ENCODE measurements at places on chromosomes 12 and 14.

- no peak for DNase-seq
Measured at GRCh38 chr14:21527318-21527679, 1.2 kb upstream of the SALL2 start.

- no peak for DNase-seq
Measured at GRCh38 chr12:116343331-116343884, 65.9 kb upstream of the MED13L start.

GRCh38 chr12:111404362-111405148, 1.2 kb upstream of the SH2B3 start:
- no peak for DNase-seq

DNA sequence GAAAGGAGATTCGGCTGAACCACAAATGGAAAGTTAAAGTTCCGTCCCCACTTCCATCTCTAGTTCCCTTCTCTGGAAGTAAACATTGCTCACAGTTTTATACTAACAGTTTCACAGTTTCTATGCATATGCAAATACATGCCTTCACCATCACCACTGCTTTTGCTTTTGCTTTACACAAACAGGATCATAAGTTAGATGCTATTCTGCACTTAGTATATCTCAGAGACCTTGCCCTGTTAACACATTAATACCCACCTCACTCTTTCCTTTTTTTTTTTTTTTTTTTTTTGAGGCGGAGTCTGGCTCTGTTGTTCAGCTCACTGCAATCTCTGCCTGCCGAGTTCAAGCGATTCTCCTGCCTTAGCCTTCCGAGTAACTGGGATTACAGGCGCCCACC, 890 bp downstream of the TEP1 start:
- DNase-seq, result no peak

- DNase-seq, result no peak
Measured at GRCh38 chr12:132610866-132611602, 652 bp upstream of the LRCOL1 start.

DNA sequence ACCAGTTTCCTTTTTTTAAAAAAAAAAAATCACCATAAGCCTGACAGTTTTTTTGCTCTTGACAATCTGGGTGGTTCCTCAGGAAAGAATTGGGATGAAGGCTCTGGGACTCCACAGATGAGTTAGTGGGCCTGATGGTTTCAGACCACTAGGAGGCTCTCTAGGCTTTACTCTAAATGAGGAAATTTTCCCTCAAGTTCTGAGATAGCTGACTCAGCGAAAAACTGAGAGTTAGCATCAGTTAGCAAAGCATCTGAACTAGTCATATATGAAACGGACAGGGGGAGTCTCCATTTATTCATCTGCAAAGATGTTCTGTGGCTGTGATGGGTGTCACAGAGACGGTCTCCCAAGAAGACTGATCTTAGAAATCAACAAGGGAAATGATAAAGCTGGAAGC, 314.3 kb upstream of the OR4E1 start:
- DNase-seq, result peak; percentile 60

DNA sequence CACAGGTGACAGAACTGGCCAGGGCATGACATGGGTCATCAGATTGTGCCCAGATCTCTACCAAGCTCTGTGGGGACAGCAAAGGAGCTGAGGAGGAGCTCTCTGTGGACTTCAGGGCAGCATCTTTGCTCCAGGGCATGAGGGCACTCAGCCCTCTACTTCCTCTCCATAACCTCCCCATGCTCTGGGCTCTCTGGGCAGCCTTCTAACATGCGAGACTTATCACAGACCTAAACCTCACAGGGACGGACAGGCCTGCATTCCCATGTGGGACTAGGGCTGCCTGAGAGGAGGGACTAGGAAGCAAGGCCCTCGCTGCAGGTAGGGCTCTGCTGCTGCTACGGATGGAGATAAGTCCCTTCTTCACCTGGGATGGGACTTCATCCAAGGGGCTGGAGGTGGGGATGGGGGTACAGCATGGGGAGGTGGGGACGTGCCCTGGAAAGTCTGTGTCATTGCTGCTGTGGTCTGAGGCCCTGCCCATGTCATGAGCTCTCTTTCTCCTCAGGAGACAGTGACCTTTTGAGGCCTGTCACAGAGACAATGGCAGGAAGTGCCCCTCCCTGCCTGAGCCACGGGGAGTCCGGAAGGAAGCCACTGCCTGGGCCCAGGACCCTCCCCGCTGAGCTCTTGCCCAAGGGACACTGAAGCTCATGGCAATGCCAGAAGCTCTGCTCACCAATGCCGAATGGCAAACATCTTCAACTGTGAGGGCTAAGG, 44.1 kb downstream of the PITPNM2 start:
- DNase-seq, result no peak

DNA sequence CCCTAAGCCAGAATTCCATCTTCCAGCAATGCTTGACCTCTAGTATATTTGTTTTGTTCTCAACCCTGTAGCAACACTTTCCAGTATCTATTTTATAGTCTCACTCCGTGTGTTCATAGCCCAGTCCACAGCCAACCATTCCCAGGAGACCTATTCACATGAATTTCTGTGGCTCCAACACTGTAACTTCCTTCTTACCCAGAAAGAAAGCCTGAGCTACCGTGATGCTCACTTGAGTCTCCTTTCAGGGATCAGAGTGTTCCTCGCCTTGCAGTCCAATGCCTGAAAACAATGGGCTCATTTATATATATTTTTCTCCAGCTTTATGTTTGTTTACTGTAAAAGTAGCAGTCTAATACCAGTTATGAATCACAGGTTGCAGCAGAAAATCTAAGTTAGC, 645.0 kb upstream of the NOVA1 start:
- DNase-seq, result no peak

DNA sequence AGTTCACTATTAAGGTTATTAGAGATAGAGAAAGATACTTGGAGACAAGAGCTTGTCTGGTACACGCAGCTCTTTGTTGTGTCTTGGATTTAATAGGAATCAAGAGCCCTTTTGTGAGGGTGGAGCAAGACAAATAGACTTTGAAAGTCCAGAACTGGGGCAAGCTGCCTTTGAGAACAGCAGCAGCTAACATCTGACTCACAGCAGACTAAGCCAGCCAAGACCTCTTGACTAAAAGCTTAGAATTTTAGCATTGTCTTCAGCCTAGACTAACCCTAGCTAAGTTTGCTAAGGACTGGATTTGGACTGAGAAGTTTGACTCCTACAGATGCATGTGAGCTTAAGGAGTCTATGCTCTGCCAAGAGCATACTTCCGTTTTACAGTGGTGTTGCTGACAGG, 201.9 kb upstream of the RBM19 start:
- no peak for DNase-seq

DNA sequence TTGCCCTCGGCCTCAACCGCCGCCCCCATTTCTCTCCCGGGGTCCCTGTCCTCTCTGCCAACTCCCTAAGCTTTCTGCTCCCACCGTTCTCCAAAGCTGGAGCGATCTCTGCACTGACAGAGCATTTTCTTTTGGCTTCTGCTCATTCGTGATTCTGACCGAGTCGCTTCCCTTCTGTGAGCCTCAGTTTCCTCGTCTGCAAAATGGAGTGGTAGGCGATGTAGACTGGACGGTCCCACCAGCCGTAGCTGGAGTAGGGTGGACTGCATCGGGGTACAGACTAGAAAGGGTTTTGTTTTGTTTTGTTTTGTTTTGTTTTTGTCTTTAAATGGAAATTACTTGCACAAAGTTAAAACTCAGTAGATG, 2.4 kb downstream of the VSX2 start:
- DNase-seq, result no peak

DNA sequence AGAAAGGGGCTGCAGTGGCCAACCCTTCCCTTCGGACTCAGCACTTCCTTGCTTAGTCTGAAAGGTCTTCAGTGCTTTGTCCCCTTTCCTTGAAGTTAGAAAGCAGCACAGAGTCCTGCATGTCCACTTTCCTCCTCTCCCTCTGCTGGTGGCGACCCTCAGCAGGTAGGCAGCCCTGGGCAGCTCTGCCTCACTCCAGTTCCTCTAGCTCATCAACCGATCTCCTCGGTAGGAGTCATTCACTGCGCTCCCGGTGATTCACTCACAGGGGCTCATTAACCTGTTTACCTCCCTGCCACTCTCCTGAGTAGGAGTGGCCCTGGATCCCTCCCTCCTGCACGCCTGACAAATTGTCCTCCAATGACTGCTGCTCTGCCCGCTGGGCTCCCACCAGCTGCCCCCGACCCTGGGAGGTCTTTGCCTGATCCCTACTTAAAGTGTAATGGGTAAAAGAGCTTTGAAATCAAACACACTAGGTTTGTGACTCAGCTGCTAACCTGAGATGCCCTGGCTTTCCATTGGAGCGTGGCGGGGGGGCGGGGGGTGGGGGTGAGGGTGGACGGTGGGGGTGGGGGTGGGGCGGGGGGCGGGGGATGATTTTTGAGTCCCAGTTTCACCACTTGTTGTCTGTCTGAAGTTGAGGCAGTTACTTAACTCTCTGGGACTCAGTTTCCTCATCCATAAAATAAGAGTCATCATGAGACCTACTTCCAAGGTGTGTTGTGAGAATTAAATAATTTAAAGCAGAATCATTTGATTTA, 4.2 kb downstream of the SCNN1A start:
- peak; percentile 88 for DNase-seq

DNA sequence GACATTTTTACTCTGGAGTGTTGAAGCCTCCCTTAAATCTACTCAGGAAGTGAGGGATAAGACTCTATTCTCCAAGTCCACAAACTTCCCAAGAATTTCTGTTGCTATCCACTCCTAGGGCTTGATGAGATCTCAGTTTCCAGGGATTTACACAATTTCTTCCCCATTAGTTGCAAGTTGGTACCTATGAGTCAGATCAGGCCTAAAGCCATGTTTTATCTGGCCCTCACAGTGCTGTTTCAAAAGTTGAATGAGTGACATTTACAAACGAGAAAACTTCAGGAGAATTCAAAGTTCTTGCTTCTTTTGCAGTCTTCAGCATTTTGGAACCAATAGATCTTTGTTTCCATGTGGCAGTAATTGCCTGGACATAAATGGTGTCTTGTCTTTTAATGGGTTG, 156.4 kb upstream of the SYT10 start:
- no peak for DNase-seq

DNA sequence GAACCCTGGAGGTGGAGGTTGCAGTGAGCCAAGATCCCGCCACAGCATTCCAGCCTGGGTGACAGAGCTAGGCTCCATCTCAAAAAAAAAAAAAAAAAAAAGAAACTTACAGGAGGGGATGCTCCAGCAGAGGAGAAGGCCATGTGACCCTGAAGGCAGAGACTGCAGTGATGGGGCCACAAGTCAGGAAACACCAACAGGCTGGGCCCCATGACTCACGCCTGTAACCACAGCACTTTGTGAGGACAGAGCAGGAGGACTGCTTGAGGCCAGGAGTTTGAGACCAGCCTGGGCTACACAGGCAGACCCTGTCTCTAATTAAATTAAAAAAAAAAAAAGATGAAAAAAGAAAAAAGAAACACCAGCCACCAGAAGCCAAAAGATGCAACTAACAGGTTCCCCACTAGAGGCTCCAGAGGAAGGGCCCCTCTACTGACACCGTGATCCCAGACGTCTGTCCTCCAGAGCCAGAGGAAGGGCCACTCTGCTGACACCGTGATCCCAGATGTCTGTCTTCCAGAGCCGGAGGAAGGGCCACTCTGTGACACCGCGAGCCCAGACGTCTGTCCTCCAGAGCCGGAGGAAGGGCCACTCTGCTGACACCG, 9.1 kb upstream of the GLT1D1 start:
- DNase-seq, result no peak

DNA sequence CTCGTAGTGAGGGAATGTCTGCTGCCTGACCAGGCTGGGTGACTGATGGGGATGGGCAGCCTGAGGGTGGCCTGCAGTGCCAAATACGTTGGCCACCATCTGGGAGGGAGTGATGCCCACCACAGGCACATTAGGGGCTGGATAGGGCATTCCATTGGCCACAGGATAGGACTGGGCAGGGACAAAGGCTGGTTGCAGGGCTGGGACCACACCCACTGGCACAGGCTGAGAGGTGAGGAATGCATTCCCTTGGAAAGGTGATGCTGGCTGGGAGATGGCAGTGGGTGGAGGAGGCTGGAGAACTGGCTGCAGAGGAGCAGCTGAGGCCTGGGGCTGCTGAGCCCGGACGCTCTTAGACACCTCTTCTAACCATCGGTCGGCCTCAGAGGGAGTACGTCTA, 39.5 kb downstream of the PAPLN start:
- no peak for DNase-seq

GRCh38 chr14:53894456-53894855, 62.2 kb downstream of the BMP4 start:
- peak; percentile 17 for DNase-seq

- DNase-seq, result no peak
Measured at GRCh38 chr14:61438497-61438859, 117.1 kb downstream of the PRKCH start.

GRCh38 chr12:67925552-67925951, 63.7 kb upstream of the IFNG-AS1 start:
- DNase-seq, result no peak

GRCh38 chr14:33781236-33781635, 169.6 kb downstream of the EGLN3 start:
- no peak for DNase-seq

GRCh38 chr12:14026537-14026936, 45.1 kb upstream of the GRIN2B start:
- DNase-seq, result no peak

GRCh38 chr12:62769076-62769619, 165.8 kb downstream of the PPM1H start:
- no peak for DNase-seq

DNA sequence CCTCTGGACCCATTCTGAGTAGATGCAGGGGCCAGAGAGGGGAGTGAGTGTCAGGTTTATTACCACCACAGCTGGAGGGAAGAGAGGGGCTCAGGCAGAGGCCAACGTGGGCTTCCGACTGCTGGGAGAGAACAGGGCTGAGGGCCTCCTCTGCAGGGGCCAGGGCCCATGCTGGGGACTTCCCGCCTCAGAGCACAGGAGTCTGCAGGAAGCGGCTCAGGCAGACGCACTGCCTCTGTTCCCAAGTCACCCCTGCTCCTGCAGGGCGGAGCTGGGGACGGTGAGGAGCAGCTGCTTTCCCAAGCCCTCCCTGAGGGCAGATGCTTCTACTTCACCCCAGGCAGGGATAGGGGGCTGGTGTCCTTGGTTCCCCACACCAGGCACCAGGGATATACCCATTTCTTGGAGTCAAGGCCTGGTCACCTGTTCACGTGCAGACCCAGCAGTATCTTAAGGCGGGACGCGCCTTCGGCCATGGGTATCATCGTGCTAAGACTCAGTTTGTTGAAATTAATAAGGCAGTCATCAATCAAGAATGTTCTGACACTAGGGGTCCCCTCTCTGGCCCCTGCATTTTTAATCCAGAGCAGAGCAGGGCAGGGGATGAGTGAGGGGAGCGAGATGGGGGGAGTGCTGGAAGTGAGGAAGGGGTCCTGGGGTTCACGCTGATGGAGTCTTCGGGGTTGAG, 100.0 kb downstream of the PIWIL1 start:
- DNase-seq, result no peak

All from SW 1271 (cell line).